Amygdala (tissue), 56 donors: ENCODE measurements at places on chromosomes 5 and 9.

GRCh38 chr5:128778474-128778873, 186.8 kb upstream of the SLC27A6 start:
- no peak for DNase-seq

DNA sequence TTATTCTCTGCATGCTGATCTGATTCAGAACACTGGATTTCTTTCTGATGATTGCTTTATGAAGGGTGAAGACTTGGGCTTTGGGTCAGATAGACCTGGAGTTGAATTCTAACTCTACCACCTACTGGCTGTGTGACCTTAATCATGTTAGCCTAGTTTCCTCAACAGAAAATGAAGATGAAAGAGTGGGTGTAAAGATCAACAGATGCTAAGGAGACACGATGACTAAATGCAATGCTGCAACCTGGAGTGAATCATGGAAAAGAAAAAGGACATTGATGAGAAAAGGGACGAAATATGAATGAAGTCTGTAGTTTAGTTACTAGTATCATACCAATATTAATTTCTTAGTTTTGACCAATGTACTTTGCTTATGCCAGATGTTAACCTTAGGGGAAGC, 27.8 kb upstream of the DENND1A start:
- DNase-seq: no peak

DNA sequence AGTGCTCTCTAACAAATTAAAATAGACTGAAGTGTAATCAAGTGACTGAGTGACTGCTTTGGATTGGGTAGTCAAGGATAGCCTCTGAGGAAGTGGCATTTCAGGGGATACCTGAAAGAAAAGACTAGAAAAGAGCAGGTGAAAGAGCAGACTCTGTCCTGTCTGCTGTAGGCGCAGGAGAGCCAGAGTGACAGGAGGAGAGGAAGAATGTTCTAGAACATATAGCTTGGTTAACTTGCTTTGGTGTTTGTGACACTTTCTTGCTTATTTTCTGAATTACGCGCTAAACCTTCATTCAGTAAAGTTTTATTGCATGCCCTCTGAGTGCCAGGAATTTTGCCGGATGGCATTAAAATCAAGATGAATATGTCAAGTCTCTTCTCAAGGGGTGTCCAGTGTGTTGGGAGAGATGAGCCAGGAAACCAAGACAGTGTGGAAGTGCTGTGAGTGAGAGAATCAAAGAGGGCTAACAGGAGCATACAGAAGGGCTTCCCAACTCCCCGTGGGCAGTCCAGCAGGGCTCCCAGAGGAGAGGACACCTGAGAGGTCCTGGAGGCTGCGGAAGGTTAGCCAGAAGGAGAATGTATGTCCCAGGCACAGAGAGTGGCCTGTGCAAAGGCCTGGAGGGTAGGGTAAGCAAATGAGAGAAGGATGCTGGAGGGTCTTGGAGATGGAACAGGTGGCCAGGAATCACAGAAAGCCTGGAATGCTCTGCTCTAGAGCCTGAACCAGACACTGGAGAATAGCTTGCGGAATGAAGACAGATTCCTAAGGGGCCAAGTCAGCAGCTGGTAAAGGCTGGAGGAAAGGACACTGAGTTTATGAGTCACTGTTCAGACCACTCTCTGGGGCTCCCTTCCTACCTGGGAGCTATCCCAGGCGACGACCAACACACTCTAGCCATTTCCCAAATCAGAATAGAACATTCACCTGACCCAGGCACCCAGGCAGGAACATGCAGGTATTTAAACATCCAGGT, 59.3 kb downstream of the SLC22A5 start:
- DNase-seq: no peak

GRCh38 chr9:89951675-89952074, 346.9 kb downstream of the GADD45G start:
- DNase-seq: no peak

DNA sequence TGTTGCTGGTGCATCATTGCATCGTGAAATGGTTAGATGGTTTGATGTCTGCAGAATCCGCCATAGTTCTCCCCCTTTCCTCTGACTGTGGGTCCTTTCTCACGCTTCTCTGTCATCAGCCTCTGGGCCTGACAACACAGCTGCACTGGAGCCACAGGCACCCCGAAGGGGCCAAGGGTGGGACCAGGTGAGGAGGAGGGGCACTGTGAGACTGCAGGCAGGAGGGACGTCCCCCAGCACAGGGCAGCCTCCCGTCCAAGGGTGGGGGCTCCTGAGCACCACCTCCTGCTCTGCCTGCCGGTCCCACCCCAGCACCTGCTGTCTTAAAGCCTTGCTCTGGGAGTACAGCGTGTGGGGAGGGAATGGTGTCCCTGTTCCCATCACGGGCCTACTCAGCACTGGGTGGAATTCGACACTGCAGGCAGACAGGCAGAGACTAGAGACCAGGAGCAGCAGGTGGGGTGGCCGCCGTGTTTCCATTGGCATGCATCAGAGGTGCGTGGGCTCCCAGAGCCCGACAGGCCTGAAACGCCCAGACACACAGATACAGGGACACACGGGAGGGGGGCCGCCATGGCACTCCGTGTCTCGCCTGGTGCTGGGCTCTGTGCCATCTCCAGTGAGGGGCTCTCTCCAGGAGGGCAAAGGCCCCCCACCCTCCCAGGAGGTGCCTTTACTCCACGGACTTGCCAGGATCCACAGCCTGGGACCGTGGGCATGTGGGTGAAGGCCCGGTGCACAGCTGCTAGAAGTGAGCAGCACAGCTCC, 15.0 kb downstream of the CACNA1B start:
- no peak for DNase-seq

GRCh38 chr5:107325866-107326265, 344.9 kb downstream of the EFNA5 start:
- DNase-seq: no peak

- DNase-seq: no peak
Observed at GRCh38 chr9:76761448-76761847, 2.8 kb upstream of the PCA3 start.

- no peak for DNase-seq
Observed at GRCh38 chr5:42315214-42315613, 108.0 kb upstream of the GHR start.

DNA sequence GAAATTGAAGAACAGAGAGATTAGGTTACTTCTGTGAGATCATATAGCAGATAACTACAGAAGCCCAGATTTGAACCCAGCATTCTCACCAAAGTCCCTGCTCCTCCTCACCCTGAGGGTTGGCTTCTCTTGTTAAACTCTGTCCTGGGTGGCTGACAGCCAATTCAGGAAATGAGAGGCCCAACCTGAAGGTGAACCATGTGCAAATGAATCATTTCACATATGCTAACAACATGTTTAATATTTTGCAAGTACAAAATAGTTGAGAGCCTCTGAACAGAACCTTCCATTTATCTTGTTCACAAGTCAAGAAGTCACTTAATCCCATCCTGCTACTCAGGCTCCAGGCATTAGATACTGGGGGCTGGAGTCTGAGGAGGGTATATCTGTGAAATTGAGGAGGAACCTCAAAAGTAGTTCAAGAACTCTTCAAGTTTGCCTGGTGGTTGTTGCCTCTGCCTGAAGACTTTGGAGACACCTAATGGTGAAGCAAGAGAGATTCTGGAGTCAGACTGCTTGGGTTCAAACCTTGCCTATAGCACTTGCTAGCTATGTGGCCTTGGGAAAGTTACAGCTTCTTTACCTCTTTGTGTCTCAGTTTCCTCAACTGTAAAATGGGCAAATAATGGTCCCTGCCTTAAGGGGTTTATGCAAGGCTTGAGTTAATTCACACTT, 564.0 kb downstream of the PSAT1 start:
- DNase-seq: no peak

DNA sequence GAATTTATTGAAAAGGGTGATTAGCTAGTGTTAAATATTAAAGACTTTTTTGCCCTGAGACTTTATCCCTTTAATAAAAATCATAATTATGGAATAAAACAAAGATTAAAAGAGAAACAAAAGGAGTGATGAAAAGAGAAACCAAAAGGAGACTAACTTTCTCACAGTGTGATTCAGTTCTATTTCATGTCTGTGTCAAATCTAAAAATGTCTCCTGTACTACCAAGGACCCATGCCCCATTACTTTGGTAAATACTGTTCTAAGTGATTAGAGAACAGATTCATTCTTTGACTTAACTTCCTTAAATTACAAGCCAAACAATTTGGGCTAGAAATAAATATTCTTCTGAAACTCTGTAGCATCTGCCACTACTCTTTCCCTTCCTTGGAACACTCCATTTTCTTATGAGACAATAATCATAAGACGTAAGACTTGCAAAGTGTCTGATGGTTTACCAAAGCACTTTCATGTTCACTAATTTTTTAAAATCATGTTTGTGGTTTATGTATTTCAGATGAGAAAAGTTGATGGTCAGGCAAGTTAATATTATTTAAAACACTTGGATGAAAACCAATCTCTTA, 319.0 kb downstream of the EBF1 start:
- no peak for DNase-seq

GRCh38 chr9:129327552-129328328, 149.7 kb upstream of the IER5L start:
- no peak for DNase-seq

GRCh38 chr9:92720209-92720765, 44.3 kb downstream of the BICD2 start:
- no peak for DNase-seq

- DNase-seq: no peak
Observed at GRCh38 chr9:93209097-93209496, 25.2 kb downstream of the WNK2 start.

DNA sequence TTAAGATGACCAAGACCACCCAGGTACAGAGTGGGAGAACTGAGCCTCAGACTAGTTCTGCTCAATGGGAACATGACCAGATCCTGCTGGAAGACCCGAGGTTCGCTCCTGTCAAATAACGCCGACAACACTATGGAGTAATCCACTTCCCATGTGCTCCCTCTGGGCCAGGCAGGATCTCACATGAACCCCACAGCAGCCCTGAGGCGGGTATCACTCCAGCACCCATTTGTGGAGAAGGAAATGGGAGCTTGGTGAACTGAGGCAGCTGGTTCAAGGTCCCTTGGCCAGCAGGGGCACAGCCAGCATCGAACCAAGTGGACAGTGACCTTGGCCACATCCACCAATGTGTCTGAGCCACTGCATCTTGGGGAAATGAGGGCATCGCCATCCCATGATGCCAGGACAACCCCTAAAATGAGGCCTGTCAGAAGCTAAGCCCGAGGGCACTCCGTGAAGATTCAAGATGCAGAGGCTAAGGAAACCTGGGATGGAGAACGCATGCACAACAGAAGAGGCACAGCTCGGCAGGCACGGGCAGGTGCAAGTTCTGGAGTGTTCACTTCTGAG, 8.5 kb downstream of the ANKS6 start:
- DNase-seq: no peak

DNA sequence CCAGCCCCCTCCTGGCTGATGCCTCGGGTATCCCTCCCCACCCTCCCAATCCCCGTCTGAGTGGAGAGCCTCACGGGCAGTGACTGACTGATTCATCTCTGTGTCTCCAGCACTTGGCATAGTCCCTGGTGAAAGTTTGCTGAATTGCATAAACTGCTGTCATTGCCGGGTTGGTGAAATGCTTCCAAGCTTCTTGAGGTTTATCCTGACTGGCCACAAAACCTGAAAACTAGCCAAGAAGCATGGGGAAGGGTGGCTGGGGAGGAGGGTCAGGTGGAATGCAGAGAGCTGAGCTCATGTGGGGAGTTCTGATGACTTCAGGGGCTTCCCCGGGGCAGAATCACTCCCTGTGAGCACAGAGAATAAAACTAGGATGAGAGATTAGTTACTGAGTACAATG, 56.9 kb upstream of the GGTA1 start:
- DNase-seq: no peak

DNA sequence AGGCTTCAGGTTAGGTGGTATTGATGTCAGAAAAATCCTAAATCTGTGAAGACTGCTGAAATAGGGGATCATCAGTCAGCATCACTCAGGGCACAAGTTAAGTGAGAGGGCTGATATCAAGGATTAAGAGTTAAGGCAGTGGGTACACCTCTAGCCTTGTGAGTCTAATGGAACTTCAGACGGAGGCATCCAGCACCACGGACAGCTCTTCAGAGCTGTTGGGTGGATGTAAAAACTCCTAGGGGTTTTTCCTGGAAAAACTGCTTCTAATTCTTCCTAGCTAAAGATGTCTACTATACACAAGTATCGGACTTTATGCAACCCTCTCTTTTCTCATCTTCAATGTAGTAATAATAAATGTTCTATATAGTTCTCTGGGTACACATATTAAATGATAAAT, 165.9 kb downstream of the SH3GL2 start:
- DNase-seq: no peak
